Effector memory CD4-positive, alpha-beta T cell (primary cell): ENCODE measurements at places on chromosomes 11 and 22.

DNA sequence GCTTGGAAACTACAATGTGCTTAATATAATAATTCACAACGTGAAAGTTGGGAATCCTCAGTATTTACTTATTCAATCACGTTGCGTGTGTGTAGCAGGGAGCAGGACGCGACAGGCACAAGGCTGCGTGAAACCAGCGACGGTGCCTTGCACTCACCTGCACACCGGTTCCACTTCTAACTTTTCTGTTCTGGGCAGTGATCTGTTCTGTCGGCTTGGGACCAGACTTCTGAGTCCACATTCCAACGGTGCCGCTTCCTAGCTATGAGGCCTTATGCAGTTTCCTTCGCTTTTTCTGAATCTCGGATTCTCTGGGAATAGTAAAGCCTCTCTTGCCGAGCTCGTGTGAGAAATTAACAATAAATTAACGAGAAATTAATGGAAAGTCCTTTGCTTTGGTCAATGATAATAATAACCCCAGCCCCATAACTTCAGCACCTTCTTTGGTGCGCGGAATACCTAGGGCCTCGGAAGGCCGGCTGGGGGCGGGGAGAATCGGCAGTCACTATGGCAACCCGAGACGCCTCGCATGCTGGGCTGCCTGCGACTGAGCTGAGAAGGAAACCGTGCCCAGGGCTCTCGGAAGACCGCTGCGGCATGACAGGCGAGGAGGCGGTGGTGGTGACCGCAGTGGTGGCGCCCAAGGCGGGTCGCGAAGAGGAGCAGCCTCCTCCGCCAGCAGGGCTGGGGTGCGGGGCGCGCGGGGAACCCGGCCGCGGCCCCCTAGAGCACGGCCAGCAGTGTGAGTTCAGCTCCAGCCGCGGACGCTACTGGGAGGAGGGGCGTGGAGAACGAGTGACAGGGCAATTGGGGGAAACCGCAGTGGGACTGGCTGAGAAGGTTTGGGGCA is at the start of gene C11orf97:
TSS of gene C11orf97 (plus strand) at position 530 of the 850 bp plus-strand sequence. CDS start at position 598, 68 bp downstream.
- peak; percentile 19 for DNase-seq

DNA sequence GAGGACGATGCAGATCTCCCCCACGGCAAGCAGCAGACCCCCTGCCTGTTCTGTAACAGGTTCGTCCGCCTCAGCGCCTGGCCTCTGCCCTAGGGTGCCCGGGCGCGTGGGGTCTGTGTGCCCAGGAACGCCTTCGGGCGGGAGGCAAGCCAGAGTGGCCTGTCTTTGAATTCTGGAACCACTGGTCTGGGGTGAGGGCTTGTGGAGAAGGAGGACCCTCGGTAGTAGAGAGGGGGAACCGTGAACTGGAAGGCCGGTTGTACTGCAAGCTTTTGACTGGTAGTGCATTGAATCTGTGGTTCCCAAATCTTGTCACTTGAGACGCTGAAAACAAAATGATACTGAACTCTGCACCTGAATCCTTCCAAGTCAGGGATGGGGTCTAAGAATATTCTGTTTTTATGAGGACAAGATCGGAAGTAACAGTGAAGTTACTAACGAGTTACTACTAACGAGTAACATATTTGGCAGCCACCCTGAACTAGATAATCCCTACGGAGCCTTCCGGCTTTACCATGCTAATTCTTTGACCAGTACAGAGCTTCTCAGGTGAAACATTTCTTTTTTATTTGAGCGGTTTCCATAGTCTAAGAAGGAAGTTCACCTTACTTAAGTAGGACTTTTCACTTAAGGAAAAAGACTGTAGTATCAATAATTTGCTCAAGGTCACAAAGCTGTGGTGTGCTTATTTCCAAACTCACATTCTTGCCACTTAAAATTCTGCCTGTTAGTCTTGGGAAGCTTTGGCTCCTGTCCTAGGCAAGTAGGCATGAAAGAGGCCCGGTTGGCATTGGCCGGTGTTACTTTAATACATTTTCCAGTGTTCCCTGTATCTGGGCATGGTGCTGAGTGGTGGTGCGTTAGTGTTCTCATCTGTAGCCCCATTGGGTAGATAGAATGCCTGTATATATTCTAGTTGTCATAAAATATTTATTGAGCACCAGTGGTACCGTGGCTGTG is 860 bp downstream of the PRMT3 start:
- no peak for DNase-seq

DNA sequence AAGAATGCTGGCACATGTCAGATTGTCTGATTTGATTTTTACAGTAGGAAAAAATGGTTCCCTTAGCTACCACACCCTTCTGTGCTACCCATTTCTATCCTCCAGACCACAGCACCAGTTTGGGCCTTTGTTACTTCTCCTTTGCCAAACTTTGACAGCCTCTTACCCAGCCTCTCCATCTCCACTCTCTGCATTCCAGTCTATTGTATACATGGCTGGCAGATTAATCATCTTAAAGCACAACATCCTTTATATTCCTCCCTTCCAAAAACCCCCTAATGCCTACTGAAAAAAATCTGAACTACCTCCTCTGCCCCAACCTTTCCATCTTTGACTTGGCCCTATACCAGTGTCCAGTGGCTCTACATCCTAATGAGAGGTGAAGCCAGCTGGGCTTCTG is 10.8 kb upstream of the PANX1 start:
- DNase-seq, result no peak

DNA sequence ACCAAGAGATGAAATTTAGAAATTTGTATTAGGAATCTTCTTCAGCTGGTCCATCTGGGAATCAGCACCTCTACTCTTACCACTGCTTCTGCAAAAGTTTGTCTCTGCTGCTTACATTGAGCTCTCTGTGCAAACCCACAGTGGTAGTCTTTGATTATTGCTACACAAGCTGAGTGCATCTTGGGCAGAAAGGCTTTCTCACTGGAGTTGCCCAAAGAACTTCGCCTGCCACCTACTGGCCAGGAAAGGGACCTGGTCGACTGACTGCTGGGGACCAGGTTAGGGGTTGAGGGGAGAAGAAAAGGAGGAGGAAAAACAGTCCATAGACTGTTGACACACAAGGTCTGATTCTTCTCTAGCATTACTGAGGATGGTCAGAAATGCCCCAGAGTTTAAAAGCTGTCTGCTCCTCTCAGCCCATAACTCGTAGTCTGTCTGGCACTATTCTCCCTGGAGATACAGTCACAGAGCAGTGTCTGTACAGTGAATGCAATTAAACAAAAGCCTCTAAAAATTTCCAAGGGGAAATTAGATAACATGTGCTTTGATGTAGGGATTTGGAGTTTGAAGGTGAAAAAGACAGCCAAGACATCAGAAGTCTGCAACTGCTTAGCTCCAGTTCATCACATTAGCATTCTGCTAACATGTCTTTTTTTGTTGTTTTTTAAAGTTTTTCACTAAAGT is 215.0 kb upstream of the CTSC start:
- DNase-seq, result peak; percentile 6

DNA sequence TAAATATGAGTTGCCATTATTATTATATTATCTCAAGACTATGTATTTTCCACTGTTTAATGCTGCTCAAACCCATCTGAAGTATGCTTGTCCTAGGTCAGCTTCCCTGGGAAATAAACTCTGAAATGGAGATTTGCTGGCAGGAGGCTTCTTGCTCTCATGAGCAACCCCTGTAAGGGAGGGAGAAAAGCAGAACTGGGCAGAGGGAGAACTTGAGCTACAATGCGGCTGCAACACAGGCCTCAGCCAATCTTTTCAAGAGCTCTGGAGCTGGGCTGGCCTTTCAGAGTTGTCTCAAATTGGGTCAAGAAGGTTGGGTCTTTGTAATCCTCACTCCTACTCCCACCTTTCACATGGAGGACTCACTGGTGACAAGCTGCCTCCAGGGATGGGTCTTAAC is 412.6 kb downstream of the TENM4 start:
- no peak for DNase-seq

GRCh38 chr11:41954034-41954433 is 494.6 kb upstream of the LRRC4C start:
- DNase-seq, result no peak
